ENCODE measurements at places on chromosomes 6 and 20. TPM values are rescaled to one million over a fixed set of nuclear protein-coding genes. Genes with fewer than 3 reads are reported as not detected.
A peak's percentile ranks its signal among the peaks of the same experiment; 100 is the strongest.

- no peaks in the 10 kb centered on the region for H3K36me3 ChIP-seq
- H3K4me3 ChIP-seq: no peak overlapping the region
- no peak for DNase-seq
- no peak overlapping the region for H3K27ac ChIP-seq
- H3K4me1 ChIP-seq: no peaks in the 10 kb centered on the region
Observed at GRCh38 chr6:51817832-51818231, 269.6 kb downstream of the PKHD1 start.

GRCh38 chr6:166313255-166314070, 5.3 kb upstream of the PRR18 start:
- no peak overlapping the region for H3K27ac ChIP-seq
- H3K36me3 ChIP-seq: no peaks in the 10 kb centered on the region
- peak; percentile 93 for DNase-seq
- no peaks in the 10 kb centered on the region for H3K4me1 ChIP-seq
- H3K4me3 ChIP-seq: no peak overlapping the region
- peaks cover 15% of the 10 kb centered on the region for H3K27me3 ChIP-seq

- H3K36me3 ChIP-seq: no peaks in the 10 kb centered on the region
- H3K27ac ChIP-seq: no peak overlapping the region
- no peaks in the 10 kb centered on the region for H3K27me3 ChIP-seq
- H3K4me1 ChIP-seq: peaks cover 21% of the 10 kb centered on the region
Observed at GRCh38 chr6:90083891-90084290, 189.6 kb downstream of the GJA10 start.

DNA sequence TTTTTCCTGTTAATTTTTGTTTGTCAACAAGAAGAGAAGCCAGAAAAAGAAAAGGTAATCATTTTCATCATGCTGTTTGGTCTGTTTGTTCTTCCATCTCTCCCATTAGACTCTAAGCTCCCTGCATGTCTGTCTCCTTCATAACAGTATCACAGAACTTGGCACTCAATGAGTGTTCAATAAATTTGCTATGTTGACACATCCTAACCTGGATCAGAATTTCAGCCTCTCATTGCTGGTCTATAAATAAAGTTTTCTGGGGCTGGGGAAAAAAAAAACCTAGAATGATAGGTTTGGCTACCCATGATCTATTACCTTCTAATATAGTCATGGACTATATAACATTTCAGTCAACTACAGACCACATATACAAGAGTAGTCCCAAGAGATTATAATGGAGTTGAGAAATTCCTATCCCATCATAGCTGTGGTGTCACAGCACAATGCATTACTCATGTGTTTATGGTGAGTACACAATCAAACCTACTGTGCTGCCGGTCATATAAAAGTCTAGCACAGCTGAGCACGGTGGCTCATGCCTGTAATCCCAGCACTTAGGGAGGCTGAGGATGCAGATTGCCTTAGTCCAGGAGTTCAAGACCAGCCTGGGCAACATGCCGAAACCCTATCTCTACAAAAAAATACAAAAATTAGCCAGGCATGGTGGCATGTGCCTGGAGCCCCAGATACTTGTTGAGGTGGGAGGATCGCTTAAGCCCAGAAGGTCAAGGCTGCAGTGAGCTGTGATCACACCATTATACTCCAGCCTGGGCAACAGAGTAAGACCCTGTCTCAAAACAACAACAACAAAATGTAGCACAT, 5.9 kb downstream of the NUDT3 start:
- H3K27ac ChIP-seq: peak overlapping the region; percentile 36
- DNase-seq: peak; percentile 87
- H3K4me1 ChIP-seq: peaks cover 36% of the 10 kb centered on the region
- no peaks in the 10 kb centered on the region for H3K36me3 ChIP-seq

- no peak overlapping the region for H3K4me3 ChIP-seq
- H3K27ac ChIP-seq: no peak overlapping the region
- H3K4me1 ChIP-seq: no peaks in the 10 kb centered on the region
Observed at GRCh38 chr6:41558033-41558807, 12.0 kb downstream of the FOXP4 start.

DNA sequence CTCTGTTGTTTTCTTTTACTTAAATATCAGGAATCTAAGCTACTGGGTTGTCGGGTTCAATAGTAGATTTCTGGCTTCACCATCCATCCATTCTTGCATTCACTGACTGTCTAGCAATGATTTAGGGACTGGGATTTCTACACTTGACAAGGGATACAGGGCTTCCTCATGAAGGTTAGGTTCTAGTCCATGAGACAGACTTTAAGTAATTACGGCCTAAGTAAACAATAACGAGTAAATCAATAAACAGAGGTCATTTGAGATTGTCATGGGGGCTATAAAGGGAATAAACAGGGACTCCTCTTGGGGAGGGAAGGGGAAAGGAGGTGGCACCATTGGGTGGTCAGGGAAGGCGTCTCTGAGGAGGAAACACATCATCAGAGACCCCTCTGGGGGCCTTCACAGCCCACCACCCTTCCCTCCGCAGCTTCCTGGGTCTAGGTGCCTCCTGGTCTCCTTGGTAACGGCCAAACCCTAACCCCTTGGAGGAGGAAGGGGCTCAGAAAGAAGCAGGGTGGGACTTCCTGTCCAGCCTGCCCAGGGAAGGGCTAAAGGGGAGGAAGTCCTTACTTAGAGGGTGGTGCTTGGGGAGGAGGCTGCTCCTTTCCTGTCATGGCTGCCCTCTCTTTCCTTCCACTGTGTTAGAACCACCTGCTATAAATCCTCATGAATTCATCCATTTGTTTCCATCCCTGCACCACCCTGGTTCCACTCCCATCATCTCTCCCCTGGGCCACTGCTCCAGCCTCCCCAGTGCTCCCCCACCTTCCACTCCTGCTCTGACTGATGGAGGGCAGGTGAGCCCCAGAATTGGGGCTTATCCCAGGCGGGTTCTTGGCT, 33.3 kb downstream of the BPIFB4 start:
- no peak overlapping the region for H3K4me3 ChIP-seq
- H3K36me3 ChIP-seq: no peaks in the 10 kb centered on the region
- no peaks in the 10 kb centered on the region for H3K27me3 ChIP-seq
- H3K27ac ChIP-seq: no peak overlapping the region
- no peaks in the 10 kb centered on the region for H3K4me1 ChIP-seq

WFDC10A gene
- total RNA-seq: not detected

IL20RA gene
- total RNA-seq: 0.29 TPM

ARHGAP18 gene
- 21.0 TPM for total RNA-seq

RFX6 gene
- not detected for total RNA-seq

SEMG1 gene
- total RNA-seq: not detected
